ENCODE measurements at places on chromosomes 1 and 21. TPM values are rescaled to one million over a fixed set of nuclear protein-coding genes. Genes with fewer than 3 reads are reported as not detected.

The FCMR gene
- 5.4 TPM for total RNA-seq

The SMCP gene
- not detected for total RNA-seq

The INSRR gene
- total RNA-seq = not detected

The NCF2 gene
- total RNA-seq = 21.7 TPM

The SH2D1B gene
- not detected for total RNA-seq

The KCNQ4 gene
- total RNA-seq = 5.7 TPM

The TRIM67 gene
- not detected for total RNA-seq

The GPA33 gene
- not detected for total RNA-seq

The SPRR2B gene
- total RNA-seq = not detected

The DENND2C gene
- total RNA-seq = 6.0 TPM

The CD48 gene
- 9.0 TPM for total RNA-seq

The HAPLN2 gene
- total RNA-seq = 1.2 TPM

The OLIG1 gene
- not detected for total RNA-seq

The PRR9 gene
- not detected for total RNA-seq

The ZFP69B gene
- 0.95 TPM for total RNA-seq

The OR2T29 gene
- total RNA-seq = not detected

The RAB42 gene
- 1.6 TPM for total RNA-seq

The LBR gene
- total RNA-seq = 39.1 TPM

The VCAM1 gene
- total RNA-seq = 77.6 TPM

The CLCA1 gene
- not detected for total RNA-seq

The CYP4A11 gene
- total RNA-seq = not detected

The AMY2A gene
- not detected for total RNA-seq

The FMO3 gene
- total RNA-seq = 4.2 TPM

The HOOK1 gene
- 0.63 TPM for total RNA-seq

The COL9A2 gene
- 36.4 TPM for total RNA-seq

The NFIA gene
- total RNA-seq = 118 TPM

The KRTAP11-1 gene
- not detected for total RNA-seq

The AKT3 gene
- 46.0 TPM for total RNA-seq

The VWA5B1 gene
- total RNA-seq = not detected

The LCE6A gene
- not detected for total RNA-seq

The MAP3K7CL gene
- 20.3 TPM for total RNA-seq

The KRTAP7-1 gene
- not detected for total RNA-seq

The OR1C1 gene
- not detected for total RNA-seq

The NDUFV3 gene
- 42.8 TPM for total RNA-seq

The SMG7 gene
- 41.9 TPM for total RNA-seq

The VWA1 gene
- total RNA-seq = 21.7 TPM

The CFAP141 gene
- total RNA-seq = not detected

The PAPPA2 gene
- total RNA-seq = 1.1 TPM

The USH2A gene
- total RNA-seq = not detected

The ACTL8 gene
- not detected for total RNA-seq

The RIPPLY3 gene
- total RNA-seq = not detected

The SPATA21 gene
- total RNA-seq = not detected
